ENCODE measurements at places on chromosomes 3 and 15.

GRCh38 chr15:58731756-58732535, 17.6 kb downstream of the ADAM10 start:
- DNase-seq: peak; percentile 75

DNA sequence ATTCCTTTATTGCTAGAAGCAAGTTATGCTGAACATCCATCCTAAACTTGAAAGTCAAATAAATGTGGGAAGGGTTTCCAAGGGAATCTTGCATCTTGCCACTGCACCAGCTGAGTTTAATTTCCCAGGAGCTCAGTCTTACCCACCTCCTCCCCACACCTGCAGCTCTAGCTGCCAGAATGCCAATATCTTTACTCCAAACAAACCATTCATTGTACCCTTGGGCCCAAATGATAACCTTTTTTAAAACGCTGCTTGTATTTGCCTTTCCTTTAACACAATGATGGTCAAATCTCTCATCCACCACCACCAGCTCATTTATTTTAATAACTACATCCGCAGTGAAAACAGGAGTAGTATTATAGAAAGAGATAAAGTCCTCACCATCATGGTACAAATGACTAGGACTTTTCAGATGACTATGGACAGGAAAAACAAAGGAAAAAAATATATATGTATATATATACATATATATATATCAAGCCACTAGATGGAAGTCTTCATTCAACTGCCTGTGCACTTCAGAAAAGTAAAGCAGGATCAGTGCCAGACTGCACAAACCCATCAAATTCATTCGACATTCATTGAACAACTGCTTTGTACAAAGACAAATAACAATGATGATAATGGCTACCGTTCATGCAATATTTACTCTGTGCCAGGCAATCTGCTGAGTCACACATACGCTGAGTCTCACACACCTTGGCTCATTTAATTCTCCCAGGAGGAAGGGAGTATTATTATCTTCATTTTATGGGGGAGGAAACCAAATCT, 44.0 kb downstream of the BFSP2 start:
- peak; percentile 86 for DNase-seq

DNA sequence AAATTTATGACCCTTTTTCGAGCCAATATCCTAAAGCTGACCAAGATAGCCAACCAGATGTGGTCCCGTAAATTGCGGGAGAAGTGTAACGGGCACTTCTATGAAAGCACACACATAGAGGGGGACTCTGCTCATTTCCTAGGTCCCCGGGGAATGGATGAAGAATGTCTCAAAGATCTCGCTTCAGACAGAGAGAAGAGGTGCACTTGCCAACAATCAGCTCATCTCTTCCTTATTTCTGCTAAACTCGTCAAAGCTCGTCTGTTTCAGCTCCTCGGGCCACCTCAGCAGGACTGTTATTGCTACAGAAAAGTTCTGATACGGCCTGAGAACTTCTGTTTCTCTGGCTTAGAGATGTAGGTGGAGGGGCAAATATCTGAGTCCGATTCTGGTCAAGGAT, 71.8 kb downstream of the TM2D3 start:
- no peak for DNase-seq

DNA sequence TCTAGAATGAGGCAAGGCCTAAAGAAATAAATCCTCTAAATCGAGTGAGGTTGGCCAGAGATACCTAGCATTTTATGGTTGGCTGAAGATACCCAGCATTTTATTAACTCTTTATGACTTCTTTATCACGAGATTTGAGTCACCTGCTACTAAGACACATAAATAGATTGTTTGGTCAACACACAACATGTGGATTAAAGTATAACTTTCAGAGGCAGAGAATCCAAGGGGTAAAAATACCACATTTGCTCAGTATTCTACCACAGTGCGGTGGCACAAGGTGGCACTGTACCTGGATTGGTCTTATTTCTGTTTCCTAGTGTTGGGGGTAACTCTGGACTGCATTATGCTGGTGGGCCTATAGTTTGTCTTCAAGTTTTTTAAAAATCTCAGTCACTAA, 27.0 kb upstream of the VILL start:
- no peak for DNase-seq

DNA sequence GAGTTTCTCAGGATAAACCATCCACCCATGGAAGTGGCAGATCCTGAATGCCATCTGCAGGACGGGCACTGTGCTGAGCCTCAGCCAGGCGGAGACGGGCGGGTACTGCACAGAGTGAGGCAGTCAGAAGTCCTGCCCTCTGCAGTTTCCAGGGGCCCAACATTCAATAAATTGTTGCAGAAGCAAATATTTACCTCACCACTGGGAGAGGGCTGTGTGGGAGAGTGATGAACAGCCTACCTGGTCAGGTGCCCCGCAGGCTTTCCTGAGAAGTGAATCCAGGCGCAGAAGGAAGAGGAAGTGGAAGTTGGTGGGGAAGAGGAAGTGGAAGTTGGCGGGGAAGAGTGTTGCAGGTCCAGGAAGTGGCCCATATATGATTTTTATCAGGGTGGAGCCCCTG, 100.8 kb downstream of the SLCO3A1 start:
- peak; percentile 52 for DNase-seq

GRCh38 chr3:97821287-97821773, 481 bp upstream of the CRYBG3 start:
- peak; percentile 4 for DNase-seq

GRCh38 chr15:26073430-26074333, 210.6 kb upstream of the ATP10A start:
- DNase-seq: no peak

DNA sequence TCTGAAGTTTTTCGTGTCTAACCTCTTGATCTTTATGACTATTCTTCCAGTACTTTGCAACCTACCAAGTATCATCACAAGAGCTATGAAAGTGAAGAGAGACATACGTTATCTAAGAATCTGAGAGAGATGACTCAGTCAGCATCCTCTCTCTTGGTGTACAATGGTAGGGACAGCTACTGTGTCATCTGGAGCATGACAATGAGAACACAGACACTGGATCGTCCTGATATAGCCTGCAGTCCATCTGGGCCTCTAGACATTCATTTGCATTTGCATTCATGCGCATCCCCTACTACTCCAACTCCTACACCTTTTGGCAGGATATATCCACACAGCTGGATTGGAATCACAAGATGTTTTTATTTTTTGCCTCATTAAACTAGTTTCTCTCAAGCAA, 115.2 kb downstream of the PEX5L start:
- no peak for DNase-seq

DNA sequence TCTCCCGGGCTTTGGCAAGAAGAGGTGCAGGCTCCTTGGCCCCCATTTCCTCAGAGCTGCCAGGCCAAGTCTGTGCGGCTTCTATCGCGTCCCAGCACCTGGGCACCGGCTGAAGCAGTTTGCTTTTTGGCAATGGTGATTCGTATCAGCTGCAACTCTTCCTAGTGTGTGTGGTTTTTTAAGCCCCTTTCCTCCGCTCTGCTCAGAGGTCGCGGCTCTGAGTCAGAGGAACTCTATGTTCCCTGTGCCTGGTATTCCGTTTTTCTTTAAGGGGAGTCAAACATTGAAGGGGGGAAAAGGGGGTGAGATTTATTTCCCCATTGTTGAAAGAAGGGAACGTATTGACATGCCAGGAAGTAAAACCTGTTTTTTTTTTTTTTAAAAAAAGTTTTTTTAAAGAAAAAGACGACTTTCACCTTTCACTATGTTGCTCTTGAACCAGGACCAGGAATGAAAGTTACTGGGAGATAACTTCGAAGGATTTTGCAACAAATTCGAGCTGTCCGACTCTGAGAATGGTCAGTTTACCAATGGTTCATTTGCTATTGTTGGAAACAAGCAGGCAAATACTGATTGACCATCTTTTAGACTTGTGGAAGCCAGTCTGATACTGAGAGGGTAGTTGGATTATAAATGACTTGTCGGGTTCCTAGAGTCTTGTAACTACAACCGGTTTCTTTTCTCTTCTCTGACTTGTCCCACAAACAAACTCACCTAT, 1.1 kb downstream of the ARMC8 start:
- DNase-seq: peak; percentile 10

- no peak for DNase-seq
These were observed 79.1 kb upstream of the FAN1 start for GRCh38 chr15:30824518-30825195.

GRCh38 chr15:27956285-27956684, 142.8 kb downstream of the OCA2 start:
- DNase-seq: peak; percentile 90

DNA sequence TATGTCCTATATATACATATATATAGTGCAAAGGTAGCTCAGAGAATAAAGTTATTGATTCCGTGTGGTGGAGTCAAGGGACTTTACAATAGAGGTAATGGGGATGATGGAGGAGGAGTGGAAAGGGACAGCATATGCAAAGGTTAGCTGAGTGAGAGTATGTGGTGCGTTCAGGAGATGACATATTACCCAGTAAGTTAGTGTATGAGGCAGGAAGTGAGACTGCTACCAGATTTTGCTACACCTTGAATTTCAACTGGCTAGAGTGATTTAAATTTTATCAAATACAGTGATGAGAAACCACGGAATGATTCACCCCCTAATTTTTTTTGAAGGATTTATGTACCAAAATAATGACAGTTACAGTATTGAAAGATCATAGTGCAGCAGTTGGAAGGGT, 2.8 kb downstream of the ACTL6A start:
- DNase-seq: no peak

DNA sequence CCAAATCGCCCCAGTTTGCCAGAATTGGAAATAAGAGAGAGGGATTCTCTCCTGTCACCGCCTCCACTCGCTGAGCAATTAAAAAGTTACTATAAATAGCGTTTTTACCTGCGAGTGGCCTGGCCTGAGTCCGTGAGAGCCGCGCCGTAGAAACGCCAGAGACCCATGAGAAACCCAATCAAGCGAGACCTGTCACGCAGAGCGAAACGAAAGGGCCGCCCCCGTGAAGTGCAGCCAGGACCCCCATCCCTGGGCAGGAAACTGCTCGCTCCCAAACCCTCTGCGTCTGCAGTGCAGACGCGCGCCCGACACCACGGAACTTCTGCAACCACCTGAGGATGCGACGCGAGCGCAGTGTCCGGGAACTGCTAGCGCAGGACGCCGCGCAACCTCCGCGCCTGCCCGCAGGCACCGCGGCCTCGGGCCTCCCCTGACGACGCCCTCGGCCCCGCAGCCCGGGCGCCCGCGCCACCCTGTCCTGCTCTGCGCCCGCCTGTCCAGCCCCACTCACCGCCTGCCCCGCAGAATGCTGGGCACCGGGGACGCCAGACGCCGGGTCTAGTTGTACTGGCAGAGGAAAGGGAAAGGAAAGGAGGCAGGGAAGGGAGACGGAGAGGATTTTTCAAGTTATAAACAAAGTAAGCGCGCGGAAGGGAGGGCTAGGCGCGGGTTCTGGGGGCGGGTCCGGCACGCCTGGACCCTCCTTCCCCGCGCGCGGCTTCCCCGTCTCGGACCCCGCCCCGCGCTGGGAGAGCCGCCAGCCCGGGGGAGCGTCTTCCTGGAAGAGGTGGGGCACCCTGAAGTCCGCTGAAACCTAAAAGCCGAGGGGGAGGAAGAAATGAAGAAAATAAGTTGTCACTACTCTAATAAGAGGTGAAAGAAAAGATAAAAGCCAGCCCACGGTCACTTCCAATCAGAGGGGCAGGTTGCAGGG, at the start of gene PLSCR4:
TSS of gene PLSCR4 (minus strand) at position 657 of the 934 bp plus-strand sequence. CDS start 29,034 bp downstream, outside the sequence.
- DNase-seq: peak; percentile 44

DNA sequence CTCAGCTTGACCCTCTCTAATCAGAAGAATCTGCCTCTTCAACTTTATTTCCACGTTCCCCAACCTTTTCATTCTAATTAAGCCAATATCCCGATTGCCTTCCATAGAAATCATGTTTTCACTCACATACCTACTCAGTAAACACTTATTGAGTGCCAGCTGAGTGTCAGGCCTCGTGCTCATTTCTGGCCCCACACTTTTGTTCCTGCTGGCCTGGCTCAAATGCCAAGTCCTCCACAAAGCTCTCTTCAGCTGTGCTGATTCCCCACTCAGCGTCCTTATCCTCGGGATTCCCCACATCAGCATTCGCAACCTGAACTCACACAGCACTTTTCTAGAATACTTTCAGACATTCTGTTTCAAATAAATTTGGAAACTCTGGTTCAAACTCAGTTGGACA, 68.9 kb downstream of the THBS1 start:
- DNase-seq: no peak

DNA sequence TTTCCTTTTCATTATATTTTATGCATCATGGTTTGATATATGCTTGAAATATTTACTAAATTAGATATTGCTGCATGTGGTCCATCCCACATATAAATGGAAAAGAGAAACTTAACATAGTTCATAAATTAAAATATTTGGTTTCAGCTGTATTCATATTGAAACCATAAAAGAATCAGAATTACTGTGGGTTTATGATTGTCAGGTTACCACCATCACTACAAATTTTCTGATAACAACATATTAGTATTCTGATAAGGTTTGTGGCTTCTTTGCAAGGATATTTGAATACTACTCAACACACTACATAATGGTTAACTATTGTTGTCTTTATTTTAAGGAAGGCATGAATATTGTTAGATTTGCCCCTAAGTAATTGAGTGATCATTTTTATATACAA, 235.5 kb downstream of the UBE2E2 start:
- no peak for DNase-seq

DNA sequence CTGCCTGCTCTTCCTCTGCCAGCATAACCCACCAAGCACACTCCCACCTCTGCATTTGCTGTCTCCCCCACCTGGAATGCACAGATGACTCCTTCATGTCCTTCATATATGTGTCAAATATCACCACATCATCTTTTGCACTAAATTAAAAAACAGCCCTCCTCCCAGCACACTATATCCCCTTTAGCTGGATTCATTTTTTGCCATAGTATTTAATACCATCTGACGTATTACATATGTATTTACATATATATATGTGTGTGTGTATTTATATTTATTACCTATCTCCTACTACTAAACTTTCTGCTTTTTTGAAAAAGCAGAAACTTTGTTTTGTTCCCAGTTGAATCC, 29.4 kb upstream of the UBL7 start:
- no peak for DNase-seq

DNA sequence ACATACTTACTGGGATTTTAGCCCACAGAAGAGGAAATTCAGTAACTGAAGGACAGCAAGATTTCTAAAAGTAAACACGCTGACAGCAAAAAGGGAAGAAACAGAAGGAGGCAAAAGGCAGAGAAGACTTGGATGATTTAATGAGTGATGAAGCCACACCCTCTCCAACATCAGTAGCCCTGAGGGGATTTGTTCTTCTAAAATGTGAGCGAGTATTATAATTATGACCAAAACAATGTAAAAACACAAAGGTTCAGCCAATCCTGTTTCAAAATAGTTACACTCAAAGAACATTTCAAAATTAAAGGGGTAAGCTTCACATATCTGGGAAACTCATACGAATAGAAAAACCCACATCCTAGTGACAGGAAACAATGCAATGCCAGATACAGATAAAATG, 25.0 kb downstream of the MCCC1 start:
- DNase-seq: peak; percentile 70

DNA sequence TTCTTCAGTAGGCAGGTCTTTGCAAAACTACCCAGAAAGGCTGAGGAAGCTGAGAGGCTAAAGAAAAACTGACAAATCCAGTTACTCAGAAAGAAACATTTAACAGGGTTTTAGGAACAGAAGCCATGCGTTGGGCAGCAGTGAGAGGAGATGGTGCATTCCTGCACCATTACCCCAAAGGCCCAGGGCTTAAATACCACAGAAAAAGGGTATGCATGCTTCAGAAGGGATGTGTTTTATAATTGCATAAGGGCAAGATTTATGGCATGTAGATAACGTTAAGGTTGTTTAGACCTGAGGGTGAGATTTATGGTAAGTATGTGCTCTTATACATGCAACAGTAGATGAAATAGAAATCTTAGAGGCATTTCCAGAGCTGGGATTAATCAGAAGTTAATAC, 10.0 kb downstream of the C3orf52 start:
- peak; percentile 35 for DNase-seq

GRCh38 chr3:129199366-129199765, 15.7 kb upstream of the CNBP start:
- DNase-seq: no peak

Data from epithelial cell of esophagus (primary cell).